ENCODE measurements at places on chromosomes 13 and 19.

GRCh38 chr19:35555301-35556005 lies 8.0 kb downstream of the ATP4A start:
- no peak for DNase-seq

- peak; percentile 41 for DNase-seq
Observed at GRCh38 chr19:2249880-2250765, 1.0 kb downstream of the AMH start.

GRCh38 chr13:62525652-62526051 lies 1110.0 kb upstream of the PCDH20 start:
- no peak for DNase-seq

DNA sequence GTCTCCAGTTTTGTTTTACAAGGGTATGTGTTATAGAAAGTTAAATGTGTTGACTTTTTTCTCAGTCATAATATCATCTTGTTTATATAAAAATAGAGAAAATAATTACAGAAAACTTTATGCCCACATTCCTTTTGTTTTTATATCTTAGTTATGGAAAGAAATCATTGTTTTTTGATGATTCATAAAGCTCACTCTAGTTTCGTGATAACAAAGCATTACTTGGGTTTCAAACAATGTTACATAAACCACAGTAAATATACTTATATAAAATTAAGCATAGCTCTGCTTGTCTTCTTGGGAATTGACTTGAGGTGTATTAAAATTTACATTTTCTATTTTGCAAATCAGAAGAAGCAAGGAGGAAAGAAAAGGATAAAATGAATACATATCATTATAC lies 111.8 kb downstream of the SGCG start:
- DNase-seq: no peak

DNA sequence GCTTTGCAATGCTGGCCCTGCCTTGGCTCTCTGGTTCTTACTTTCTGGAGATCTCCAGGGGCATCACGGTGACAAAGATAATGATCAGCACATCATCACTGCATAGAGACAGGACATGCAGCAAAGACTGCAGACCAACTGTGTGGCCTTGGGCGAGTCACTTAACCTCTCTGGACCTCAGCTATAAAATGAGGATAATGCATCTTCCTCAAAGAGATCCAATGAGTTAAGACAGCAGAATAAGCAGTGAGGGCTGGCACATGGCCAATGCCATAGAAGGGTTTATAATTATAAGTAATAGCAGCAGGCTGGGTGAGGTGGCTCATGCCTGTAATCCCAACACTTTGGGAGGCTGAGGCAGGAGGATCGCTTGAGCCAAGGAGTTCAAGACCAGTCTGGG lies 2.4 kb downstream of the MAG start:
- no peak for DNase-seq

GRCh38 chr13:37479916-37480315 lies 118.7 kb downstream of the POSTN start:
- no peak for DNase-seq

GRCh38 chr13:36369268-36370107 lies 23.3 kb upstream of the SPART start:
- no peak for DNase-seq

DNA sequence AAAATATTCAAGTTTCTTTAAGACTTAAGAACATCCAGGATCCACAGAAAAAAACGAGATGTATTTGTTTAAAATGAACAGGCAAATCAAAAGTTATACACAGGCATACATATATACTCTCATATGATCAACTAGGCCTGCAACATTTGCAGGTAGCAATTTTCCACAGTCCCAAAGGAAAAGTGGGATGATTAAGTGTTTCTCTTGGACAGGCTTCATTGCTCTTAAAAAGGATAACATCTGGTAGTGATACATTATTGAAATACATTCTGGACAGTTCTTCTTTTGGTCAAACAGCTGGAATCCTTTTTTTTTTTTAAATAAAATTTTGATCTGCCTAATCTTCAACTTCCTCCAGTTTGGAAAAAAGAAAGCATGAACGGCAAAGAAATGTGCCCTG lies 114.8 kb upstream of the TDRD3 start:
- DNase-seq: no peak

DNA sequence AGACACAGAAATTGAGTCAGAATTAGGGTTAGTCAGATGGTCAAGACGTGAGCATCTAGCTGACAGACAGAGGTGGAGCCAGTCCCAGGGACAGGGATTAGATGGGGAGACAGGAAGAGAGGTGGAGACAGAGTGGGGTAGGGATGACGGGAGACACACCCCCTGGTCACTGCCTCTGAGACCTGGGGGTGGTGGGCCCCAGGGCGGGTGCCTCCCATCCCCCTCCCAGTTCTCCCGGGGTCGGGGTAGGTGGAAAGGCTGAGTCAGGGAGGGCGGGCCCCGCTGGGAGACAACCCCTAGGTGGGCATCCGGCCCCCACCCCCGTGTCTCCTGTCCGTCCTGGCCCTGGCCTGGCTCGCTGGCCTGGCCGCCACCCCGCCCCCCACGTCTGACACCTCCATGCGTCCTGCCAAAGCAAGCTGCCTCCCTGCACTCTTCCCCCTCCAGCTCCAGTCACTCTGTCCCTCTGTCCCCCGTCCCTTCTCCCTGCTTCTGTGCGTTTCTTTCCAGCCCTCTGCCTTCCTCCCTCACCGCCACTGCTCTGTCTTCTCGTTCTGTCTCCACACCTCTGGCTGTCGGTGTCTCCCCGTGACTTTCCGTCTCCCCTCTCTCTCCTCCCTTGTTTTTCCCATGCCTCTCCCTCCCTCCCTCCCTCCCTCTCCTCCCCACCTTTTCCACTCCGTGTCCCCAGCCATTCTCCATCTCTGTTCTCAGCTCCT lies 15.1 kb downstream of the CCDC97 start:
- no peak for DNase-seq

GRCh38 chr13:84470528-84470927 lies 588.3 kb upstream of the SLITRK1 start:
- DNase-seq: no peak

DNA sequence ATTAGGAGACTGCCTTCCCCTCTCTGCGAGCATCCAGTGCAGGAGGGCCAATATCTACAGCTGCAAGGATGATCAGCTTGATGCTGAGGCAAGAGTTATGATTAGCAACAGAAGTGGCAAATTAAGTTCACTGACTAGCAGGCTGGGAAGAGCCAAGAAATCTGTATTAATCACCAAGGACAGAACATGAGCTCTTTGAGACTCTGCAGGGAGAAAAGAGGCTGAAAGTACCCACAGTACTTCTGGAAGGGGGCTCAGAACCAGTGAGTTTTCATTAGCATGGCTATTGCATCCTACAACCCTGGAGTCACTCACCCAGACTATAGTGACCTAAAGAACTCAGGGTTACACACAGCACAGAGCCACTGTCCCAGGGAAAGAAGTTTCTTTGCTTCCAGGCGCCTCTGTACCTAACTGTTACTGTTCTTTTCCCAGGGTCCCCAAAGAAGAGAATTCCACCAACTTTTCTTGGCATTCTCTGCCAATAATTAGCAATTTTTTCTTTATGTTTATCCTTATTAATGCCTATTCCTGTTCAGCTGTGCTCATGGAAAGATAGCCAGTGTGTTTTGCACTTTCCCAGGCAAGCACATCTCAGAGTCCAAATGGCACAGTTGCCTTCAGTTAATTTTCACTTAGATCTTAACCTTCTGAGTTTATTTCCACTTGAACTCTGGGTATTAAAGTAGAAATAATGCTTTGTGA lies 25.8 kb upstream of the MEDAG start:
- DNase-seq: no peak

- no peak for DNase-seq
Observed at GRCh38 chr13:48661107-48661506, 7.4 kb downstream of the CYSLTR2 start.

DNA sequence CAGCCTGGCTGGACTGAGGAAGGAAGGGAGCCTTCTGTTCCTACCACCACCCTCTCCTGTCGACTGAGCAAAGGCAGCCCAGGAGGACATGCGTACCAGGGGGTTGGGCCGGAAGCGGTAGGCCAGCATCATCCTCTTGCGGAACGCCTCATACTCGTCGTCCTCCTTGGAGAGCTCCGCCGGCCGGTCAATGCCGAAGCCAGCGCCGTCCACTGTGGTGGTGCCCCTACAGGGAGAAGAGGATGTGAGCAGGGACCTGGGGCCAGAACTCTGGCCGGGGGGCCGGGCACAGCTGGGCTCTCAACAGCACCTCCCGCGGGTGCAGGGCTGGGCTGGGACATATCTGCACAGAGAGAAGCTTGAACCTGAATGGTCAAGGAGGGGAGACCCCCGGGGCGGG lies 3.8 kb upstream of the TM6SF2 start:
- no peak for DNase-seq

GRCh38 chr19:39077323-39077722 lies 6.8 kb upstream of the ACP7 start:
- no peak for DNase-seq

GRCh38 chr19:7978179-7978825 lies 27.1 kb downstream of the ELAVL1 start:
- DNase-seq: no peak

GRCh38 chr13:114035583-114036531 lies 62.0 kb upstream of the C13orf46 start:
- DNase-seq: no peak

DNA sequence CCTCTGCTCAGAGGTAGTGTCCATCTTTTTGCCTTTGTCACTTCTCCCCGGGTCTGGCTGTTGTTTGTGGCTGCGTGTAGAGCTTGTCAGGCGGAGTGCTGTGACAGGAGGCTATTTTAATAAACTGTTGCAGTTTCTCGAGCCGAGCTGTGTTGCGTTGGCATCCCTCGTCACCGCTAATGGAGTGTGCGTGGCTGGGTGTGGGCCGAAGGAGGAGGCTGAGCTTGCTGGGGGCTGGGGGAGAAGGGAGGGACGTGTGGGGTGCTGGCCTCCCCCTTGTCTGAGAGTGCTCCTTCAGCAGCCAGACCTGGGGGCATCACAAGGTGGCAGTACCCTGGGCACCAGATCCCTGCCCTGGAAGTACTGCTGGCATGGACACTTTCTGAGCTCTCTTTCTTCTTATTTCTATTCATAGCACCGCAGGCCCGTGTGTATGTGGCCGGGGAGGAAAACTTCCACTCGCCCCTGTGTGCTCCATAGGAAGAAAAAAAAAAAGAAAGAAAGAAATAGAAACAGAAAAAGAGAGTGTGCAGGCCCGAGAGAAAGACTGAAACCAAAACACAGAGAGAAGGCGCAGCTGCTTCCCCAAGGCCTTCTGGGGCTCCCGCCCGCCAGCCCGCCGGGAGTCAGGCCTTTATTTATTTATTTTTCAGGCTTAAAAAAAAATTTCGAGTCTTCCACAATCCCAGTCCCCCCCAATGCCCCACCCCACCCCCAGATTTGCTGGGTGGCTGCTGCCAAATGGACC lies 27.0 kb downstream of the NFIX start:
- DNase-seq: no peak

- no peak for DNase-seq
Observed at GRCh38 chr13:31096654-31097302, 64.9 kb downstream of the HSPH1 start.

DNA sequence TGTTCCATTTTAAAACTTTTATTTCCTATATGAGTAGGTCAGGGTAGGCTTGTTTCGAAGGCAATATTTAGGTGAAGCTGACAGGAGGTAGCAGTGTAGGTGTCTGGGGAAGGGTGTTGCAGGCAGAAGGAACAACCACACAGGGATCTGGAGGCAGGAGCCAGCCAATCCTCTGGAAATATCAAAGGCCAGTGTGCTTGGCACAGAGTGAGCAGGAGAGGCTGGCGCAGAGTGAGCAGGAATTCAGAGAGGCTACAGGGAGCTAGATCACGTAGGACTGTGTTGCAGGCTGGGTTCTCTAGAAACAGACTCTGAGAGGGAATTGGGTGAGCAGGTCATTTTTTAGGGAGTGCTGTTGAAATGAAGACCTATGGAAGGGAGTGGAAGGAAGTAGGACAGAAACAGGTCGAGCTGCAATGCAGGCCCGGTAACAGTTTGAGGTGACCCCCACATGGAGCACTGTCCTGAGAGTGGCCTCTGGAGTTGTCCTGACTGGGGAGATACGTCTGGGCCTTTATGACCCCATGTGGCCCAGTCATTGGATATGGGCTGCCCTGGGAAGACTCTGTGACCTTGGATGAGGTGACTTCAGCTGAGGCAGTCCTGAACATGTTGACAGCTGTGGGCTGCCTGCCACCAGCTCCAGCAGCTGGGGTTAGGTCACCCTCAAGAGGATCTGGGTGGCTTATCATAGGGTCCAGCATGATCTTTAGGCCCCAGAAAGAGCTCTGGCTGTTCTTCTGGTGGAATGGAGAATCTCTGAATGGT lies 51.7 kb downstream of the ERCC5 start:
- no peak for DNase-seq

GRCh38 chr19:31271306-31271911 lies 77.8 kb downstream of the TSHZ3 start:
- no peak for DNase-seq

- DNase-seq: no peak
Observed at GRCh38 chr13:107427536-107427935, 787.8 kb downstream of the LIG4 start.

DNA sequence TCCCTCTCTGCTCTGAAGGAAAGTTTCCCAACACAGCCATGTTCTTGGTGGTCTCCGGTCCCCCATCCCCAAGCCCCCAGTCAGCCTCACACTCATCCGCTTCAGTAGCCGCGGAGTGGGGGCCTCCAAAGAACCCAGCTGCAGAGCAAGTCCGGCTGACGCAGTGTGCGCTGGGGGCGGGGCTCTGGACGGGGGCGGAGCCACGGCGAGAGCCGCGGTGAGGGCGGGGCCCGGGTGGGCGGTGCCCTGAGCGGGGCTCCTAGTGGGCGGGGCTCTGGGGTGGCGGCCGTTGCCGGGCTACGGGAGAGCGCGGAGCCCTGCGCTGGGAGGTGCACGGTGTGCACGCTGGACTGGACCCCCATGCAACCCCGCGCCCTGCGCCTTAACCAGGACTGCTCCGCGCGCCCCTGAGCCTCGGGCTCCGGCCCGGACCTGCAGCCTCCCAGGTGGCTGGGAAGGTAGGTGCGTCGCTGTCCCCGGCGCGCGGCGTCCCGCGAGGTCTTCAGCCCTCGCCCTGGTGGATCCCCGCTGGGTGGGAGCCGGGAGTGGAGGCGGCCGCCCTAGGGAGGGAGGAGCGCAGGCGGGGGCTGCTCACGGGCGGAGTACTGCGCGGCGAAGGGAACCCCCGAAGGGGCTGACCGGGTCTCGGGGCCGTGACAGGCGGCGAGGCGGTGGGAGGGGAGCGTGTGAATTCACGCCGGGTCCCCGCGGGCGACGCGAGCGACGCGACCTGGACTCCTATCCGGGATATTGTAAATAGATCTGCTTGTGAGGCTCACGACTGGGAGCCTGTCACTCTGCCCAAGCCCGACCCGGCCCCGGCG lies 9.1 kb downstream of the TNFRSF19 start:
- DNase-seq: peak; percentile 92

- no peak for DNase-seq
Observed at GRCh38 chr19:5466814-5467291, 11.6 kb downstream of the ZNRF4 start.

DNA sequence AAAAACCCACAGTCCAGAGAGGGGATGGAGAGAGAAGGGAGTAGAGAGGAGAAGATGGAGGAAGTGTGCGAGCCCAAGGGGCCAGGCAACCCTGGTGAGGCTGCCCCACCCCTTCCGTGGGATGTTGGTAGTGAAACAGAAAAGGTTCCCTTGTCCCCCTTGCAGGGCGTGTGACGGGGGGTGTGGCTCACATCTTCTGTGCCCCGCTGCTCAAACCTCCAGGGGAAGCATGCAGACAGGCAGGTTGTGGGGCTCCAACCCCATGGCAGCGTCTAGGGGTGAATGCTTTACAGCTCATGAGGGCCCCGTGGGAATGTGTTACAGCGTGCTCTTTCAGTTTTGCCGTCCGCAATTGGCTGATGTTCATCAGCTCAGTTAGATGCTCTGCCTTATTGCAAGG lies 14.7 kb upstream of the EVI5L start:
- no peak for DNase-seq
